Fibroblast of the conjunctiva (primary cell): ENCODE measurements at places on chromosomes 2 and 18.

DNA sequence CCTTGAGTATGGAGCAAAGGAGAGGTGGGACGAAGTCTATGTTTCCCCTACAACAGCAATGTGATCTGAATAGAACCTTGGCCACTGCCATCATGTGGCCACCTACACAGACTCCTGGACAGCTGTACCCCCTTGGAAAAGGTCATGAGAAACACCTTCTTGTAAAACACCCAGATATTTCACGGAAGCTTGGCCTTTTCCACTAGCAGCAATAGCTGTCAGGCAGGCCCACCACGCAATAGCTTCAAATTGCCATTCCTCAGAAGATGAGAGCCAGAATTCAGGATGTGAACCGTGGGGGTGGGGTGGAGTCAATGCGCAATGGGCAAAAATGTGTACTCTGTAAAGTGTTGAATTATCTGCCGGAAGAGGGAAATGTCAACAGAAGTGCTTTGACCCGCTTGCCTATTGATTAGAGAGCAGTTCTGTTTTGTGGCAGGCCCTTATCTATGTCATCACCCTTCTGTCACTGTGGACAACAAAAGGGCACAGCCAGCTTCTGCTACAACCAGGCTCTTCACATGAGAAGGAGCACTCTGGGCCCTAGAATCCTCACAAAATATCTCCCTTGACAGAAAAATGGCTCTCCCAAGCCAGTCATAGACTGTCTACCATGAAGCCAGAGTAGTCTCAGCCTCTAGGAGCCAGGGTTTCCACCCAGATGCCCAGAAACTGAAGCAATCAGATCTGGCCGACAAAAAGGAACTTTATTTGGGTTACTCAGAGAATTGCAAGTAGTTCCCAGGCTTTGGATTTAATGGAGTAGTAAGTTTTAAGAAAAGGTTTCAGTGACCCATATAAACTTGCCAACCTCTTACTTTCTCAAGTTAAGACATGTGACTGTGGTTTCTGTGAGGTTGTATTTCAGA lies 9.5 kb downstream of the INPP1 start:
- DNase-seq: no peak

DNA sequence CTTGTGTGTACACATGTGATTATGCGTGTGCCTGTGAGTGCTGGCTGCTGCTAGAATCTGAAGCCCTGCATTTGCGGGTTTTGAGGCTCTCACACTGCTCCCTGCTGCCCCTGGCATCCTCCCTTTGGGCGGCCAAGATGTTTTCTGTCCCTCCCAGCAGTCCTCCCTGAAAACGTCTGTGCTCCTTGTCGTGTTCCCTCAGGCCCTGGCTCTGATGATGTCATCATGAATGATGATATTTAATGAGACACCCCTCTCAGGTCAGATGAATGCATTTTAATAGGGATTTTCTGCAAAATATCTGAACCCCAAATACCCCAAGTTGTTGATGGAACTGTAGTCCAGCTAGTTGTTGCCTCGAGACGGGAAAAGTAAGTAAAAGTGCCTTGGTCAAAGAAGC lies 73.1 kb downstream of the TSHZ1 start:
- no peak for DNase-seq

DNA sequence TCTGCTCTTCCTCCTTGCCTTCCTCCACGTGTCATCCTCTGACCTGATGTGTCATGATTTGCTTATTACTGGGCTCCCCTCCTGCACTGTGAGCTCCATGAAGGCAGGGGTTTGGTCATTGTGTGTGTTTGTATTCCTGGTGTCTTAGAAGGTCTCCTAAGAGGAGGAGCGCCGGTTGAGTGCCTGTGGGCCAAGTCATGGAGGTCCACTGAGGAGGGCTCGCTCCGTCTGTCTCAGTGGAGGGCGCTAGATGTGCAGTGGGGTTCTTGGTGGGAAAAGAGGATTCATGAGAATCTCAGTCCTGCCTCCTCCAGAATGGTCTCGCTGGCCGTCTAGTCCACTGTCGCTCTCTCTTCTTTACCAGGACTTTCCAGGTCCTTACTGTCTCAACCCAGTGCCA lies 100.2 kb downstream of the VWA3B start:
- no peak for DNase-seq

DNA sequence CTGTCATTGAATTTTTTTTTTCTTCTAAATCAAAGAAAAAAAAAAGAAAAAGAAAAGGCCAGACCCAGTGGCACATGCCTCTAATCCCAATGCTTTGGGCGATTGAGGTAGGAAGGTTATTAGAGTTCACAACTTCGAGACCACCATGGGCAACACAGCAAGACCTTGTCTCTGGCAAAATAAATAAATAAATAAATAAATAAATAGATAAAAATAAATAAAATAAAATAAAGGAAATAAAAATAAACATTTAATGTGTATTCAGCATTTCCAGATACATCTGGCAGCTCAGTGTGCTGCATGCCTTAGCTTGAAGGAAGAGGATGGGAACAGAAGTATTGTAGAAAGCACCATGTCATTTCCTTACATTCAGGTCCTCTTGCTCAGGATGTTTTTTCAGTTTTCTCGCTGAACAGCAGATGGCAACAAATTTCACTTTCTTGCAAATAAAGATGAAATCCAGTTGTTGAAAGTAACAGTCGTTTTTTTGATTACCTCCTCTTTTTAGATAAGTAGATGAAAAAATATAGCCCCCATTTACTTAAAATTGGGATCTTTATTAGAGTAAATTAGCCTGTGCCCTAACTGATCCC lies 25.7 kb upstream of the FAM178B start:
- peak; percentile 60 for DNase-seq

DNA sequence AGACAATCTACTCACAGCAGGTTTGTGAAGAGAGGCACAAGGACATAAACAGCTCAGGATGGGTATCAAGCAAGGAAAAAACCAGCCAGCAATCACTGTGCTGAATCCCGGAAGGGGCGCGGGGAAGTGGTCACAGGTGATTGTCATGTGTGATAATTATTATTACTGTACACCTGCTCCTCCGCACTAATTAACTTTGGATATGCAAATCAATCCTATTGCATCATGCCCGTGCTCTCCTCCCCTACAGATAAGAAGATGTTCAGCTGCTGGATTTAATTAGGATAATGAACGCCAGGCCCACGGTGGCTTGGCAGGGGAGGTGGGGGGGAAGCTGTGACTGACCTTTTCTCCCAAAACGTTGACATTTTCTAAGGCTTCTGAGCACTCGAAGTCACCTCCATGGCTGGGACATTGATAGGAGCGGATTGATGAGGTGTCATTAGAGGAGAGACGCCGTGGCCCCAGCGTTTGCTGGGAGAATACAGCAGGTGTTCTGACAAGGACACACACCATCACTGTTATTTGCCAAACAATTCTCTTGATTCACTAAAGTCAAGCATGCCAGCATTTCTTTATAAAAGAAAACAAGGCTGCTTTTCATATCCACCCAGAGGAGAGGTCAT lies 160.3 kb upstream of the VRK2 start:
- no peak for DNase-seq
